Globus pallidus (tissue), 1 donor: ENCODE measurements at places on chromosomes 11 and 22.

- no peak for DNase-seq
These were observed 269.4 kb downstream of the TTC28 start for GRCh38 chr22:28410050-28410816.

DNA sequence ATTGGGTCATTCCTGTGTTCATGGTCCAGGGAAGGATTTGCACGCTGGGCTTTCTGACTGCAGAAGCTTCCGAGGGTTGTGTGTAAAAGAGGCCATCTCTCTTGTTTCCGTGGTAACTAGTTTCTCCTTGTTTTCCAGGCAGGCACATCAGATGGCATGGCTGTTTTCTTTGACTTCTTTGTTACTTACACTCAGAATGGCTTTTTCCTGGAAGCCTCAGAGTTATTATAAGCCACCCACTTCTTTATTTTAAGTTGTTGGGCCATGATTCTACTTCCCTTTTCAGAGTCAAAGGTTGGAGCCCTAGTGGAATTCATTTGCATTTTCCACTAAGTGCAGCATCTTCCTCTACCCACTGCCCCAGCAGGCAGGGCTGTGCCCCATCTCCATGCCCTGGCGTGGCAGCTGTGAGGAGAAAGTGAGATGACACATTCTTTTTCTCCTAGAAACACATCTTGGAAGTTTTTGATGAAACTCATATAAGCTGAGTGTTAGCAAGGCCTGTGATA is 94.9 kb downstream of the PRR5L start:
- DNase-seq = peak; percentile 60

GRCh38 chr11:71086687-71087258 is 165.6 kb downstream of the SHANK2 start:
- DNase-seq = no peak

DNA sequence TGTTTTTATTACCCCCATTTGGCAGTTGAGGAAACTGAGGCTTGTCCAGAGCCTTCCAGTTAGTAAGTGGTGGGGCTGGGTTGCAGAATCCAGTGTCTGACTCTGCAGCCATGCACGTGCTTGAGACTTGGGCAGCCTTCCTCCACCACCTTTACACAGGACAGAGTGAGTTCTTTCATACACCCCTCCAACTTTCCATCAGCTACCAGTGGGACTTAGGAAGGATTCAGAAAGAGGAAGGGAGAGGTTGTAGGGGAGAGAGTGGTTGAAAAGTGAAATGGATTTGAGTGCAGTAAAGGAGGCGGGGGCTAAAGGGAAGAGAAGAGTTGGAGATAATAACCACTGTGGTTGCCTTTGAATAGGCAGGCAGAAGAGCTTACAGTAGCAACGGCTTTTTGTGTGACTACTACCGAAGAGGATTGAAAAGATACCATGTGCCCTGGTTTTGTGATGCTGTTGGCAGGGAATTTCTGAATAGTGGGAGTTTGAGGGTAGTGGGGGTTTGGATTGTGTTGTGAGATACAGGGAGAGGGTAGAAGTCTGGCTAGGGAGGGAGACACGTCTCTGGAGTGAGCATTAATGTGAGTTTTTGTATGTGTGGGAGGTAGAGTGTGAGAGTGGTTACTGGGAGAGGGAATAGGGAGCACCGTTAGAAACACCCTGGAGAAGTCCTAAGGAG is 1.7 kb downstream of the UVRAG start:
- no peak for DNase-seq

- no peak for DNase-seq
These were observed 187.4 kb upstream of the API5 start for GRCh38 chr11:43124272-43124935.
